ENCODE measurements at places on chromosomes 6 and 20.

- DNase-seq: no peak
Measured at GRCh38 chr6:54288474-54288873, 19.8 kb upstream of the TINAG start.

DNA sequence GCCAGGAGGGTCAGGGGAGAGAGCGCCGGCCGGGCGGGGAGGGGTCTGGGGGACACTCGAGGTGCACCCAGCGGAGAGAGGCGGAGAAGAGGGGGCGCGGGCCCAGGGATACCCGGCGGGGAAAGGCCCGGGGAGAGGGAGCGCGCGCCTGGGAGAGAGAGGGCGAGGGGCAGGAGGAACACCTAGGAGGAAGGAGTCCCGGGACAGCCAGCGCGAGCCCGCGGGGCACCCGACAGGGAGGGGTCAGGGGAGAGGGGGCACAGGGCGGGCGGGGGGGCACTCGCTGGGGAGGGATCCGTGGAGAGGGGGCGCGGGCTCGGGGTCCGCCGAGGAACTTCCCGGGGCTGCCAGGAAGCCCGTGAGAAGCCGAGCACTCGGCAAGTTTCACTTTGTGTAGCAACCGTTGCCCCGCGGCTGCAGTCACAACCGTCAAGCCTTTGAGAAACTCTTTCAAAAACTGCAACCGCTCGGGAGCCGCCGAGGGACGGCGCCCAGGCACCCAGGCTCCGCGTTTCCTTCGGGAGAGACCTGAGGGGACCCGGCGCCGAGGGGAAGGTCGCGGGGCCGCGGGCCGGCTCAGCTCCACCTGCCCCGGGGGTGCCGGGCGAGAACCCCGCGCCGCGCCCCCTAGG is 471 bp downstream of the EZR start:
- no peak for DNase-seq

DNA sequence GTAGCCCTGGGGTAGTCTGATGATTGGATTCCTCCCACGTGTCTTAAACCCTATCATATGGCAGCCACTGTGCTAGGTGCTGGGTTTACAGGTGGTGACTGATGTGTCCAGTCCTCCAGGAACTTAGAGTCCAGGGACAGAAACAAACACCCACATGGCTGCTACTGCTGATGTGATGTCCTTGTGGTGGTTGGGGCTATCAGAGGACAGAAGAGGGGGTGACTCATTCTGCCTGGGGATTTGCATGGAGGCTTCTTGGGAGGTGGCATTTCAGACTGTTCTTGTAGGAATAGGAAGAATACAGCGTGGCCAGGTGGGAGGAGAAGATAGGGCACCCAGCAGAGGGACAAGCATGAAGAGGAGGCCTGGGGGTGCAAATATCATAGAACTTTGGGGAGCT is 9.8 kb downstream of the RAET1G start:
- no peak for DNase-seq

- DNase-seq: no peak
Measured at GRCh38 chr20:2417213-2417541, 36.5 kb downstream of the TGM6 start.

DNA sequence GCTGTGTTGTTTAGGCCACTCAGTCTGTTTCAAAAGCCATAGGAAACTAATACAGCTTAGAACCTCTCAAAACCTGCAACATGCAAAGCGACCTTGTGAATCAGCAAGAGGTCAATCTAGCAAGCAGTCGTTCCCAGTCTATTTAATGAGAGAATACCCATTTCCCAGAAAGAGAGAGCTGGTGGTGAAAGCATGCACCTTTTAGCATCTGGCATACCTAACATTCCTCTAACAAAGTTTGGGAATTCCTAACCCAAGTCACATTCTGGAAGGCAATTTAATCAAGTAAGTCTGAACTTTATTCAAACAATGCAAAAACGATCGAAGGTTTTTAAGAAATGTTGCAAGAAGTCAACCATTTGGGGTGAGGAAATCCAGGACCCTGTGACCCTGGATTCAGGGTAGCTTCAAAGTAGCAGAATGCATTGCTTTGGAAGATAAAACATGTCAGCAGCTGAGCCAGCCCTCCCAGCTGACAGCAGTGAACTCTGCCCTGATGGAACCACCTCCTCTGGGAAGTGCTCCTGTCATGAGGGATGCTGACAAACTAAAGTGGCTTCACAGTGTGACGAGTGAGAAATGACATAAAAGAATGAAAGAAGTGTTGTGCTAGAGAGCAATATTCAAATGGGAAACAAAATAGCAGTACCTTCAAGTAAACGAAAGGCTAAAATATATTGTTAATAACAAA is 104.8 kb downstream of the GMDS start:
- DNase-seq: no peak

DNA sequence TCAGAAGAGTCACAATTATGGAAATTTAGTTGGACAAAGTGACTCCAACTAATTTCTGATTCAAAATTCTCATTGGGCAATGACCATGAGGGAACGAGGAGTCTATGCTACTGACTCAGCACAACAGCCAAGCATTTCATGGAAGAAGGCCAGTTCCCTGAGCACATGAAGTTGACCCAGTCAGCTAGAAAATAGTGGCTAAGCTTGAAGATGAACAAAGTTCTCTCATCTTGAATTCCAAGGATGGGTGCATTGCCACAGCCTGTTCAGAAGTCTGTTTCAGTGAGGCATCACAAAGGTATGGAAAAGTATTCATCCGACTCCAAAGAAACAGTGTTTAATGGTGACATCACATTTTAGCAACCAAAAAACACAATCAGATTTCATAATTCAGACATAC is 676.9 kb downstream of the HACE1 start:
- peak; percentile 89 for DNase-seq

DNA sequence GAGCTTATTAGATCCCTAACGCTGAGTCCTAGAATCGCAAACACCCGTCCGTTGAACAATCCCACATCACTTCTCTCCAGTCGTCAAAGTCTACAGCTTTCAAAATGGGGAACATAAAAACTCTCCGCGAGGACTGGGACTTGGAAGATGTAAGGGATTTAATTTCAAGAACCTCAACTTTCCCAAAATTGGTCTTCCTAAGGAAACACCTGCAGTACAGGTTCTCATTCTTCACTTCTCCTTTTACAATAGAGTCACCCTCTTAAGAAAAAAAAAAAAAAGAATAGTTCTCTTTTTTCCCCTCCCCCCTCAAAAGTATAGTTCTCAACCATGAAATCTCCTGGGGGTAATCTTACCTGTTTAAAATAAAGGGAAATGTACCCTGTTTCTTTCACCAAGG is 6.6 kb upstream of the ZBTB22 start:
- DNase-seq: no peak
